ENCODE measurements at places on chromosomes 13 and 19. TPM values are rescaled to one million over a fixed set of nuclear protein-coding genes. Genes with fewer than 3 reads are reported as not detected.

Gene PLEKHF1
- total RNA-seq = 15.5 TPM

Gene IFNL2
- total RNA-seq = not detected

Gene MBD3L2
- not detected for total RNA-seq

Gene ERICH6B
- not detected for total RNA-seq

Gene EXOC3L2
- total RNA-seq = 3.6 TPM

Gene NLRP9
- not detected for total RNA-seq

Gene GAPDHS
- not detected for total RNA-seq

Gene KLK2
- total RNA-seq = not detected

Gene LGI4
- total RNA-seq = 6.3 TPM

Gene KCTD12
- total RNA-seq = 162 TPM

Gene ZNF253
- total RNA-seq = 10.4 TPM

Gene CD33
- 32.0 TPM for total RNA-seq

Gene PRR12
- 32.0 TPM for total RNA-seq

Gene HAUS5
- 9.1 TPM for total RNA-seq

Gene ERICH4
- not detected for total RNA-seq

Gene C19orf85
- not detected for total RNA-seq

Gene RXFP2
- total RNA-seq = not detected

Gene SULT2B1
- 14.4 TPM for total RNA-seq

Gene RFXANK
- 67.0 TPM for total RNA-seq

Gene KRTDAP
- total RNA-seq = 0.89 TPM

Gene ZNF506
- total RNA-seq = 24.5 TPM

Gene CD37
- 175 TPM for total RNA-seq

Gene TYROBP
- 460 TPM for total RNA-seq
